ENCODE measurements at places on chromosomes 6 and 20.

DNA sequence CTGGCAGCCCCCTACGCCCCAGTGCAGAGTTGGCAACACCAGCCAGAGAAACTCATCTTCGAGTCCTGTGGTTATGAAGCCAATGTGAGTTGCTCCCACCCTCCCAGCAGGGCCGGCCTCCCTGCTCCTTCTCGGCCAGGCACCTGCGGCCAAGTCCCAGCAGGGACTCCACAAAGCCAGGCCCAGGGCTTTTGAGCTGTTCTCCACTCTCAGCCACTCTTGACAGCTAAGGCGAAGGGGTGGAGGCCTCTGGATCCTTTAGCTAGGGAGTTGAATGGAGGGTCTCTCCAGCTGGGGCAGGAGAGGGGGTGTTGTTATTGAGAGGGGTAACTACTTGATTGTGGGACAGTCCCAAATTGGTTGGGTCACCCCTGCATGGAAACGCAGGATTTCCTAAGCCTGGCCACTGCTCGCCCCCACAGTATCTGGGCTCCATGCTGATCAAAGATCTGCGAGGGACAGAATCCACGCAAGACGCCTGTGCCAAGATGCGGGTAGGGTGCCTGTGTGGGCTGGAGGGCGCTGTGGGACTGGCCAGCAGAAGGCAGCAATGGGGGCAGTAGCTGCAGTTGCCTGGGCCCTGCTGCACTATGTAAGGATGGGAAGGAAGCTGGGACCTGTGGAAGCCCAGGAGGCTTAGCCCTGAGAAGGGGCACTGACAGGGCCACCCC lies 58.3 kb downstream of the TCP11 start:
- no peak overlapping the region for H3K4me3 ChIP-seq
- no peaks in the 10 kb centered on the region for H3K4me1 ChIP-seq
- H3K36me3 ChIP-seq, result peaks cover 35% of the 10 kb centered on the region
- no peaks in the 10 kb centered on the region for H3K27me3 ChIP-seq

- no peak overlapping the region for H3K4me3 ChIP-seq
- peaks cover 16% of the 10 kb centered on the region for H3K4me1 ChIP-seq
- no peak for ATAC-seq
- peaks cover 17% of the 10 kb centered on the region for H3K36me3 ChIP-seq
- no peak overlapping the region for H3K27ac ChIP-seq
Measured at GRCh38 chr6:28841290-28841689, 82.5 kb downstream of the TRIM27 start.

DNA sequence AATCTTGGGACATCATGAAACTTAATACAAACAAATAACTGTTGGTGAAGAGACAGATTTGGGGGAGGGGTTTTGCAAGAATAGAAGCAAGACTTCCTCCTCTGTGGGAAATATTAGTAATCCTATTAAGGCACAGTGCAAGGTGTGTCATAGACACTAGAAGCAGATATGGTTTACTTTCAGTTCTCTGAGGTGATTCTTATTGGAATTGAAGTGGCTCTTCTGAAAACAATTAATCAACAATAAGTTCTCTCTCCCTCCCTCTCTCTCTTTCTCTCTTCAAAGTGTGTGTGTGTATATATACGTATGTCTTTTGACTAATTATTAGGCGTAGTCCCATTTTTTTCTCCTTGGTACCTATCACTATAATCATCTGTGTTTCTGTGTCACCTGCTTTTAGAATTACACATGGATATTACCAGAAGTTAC lies 99.8 kb downstream of the HIVEP2 start:
- H3K27me3 ChIP-seq, result no peaks in the 10 kb centered on the region
- H3K27ac ChIP-seq, result peak overlapping the region; percentile 99
- H3K4me3 ChIP-seq, result peak overlapping the region; percentile 97
- ATAC-seq, result peak; percentile 38
- peaks cover 60% of the 10 kb centered on the region for H3K4me1 ChIP-seq
- H3K36me3 ChIP-seq, result peaks cover 41% of the 10 kb centered on the region

DNA sequence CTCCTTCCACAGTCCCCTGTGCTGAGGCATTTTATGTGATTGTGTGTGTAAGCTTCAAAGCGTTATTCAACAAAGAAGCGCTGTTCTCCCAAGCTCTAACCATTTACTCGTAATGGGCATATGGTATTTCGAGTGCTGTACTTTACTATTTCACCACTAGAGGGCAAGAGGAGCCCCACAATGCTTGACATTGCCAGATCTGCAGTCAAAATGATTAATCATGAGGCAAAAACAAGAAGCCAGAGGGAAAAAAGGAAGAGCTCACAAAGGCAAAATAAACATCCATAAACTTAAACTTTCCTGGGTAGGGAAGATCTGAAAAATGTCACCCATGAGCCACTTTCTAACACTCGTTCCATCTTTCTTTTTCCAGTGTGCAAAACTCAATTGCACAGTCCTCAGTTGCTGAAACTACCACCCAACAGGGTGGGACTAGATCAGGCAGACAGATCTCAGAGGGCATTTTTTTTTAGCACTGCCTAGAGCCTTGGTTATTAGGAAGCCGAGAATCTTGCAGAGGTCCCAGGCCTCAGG lies 215.0 kb upstream of the PLCB4 start:
- no peaks in the 10 kb centered on the region for H3K4me1 ChIP-seq
- ATAC-seq, result peak; percentile 57
- no peaks in the 10 kb centered on the region for H3K36me3 ChIP-seq
- H3K27ac ChIP-seq, result no peak overlapping the region
- H3K4me3 ChIP-seq, result no peak overlapping the region

DNA sequence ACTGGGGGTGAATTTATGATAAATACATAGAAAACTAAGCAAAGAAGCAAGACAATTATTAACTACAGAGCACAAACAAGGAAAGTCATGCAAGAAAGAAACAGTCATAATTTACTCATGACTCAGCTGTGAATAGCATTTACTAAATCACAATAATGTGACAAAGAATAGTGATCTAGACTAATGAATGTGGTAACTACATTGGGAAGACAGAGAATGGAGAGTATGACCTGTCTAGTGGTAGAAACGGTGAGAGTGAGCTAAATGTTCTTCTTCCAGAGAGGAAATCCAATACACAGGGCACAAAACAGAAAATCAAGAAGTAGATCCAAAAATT lies 153.5 kb upstream of the DST start:
- no peak overlapping the region for H3K27ac ChIP-seq
- no peak overlapping the region for H3K4me3 ChIP-seq
- H3K27me3 ChIP-seq, result peaks cover 4% of the 10 kb centered on the region
- ATAC-seq, result peak; percentile 72

DNA sequence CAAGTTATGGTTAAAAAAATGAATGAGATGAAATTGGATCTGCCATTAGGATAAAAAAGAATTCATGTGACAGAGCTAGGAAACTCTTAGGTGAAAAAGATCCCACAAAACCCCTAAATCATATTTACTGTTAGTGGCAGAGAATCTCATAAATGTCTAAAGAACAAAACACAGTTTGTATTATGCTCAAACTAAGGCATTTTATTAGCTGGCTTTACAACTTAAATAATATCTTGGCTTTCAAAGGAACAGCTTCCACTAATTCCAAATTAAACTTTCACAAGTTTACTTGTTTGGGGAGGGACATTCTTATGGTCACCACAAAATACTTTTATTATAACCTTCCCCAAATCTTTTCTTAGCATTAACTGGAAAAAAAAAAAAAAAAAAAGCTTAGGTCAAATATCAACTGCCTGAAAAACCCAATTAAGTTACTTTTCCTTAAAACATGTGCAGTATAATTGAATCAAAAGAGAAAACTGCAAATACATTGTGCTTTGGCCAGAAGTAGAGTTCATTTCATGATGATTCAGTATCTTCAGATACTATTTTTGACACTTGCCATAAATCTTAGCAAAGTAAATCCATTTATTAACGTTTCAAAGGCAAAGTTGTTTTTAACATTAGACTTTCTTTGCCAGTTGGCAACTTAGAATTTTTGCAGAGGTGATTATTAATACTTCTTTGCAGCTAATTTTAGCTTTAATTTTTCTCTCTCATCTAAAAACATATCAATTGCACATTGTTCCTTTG lies 14.7 kb upstream of the ALDH8A1 start:
- no peak for ATAC-seq
- no peaks in the 10 kb centered on the region for H3K27me3 ChIP-seq
- no peaks in the 10 kb centered on the region for H3K4me1 ChIP-seq
- no peak overlapping the region for H3K27ac ChIP-seq
- H3K4me3 ChIP-seq, result no peak overlapping the region

DNA sequence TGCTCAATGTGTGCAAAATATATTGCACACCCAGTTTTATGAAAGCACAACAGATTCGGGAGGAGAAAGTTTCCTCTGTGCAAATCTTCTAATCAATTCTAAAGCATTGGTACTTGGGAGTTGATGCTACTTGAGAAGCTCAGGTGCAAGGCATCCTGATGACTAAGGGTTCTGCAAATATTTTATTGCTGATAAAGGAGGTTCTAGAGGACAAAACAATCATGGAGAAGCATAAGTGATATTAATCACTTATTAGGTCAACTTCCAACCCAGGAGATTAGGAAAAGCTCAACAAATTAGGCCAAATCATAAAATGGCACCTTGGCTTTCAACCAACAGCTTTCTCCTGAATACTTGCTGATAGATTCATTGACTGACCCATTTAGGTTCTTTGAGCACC lies 27.1 kb downstream of the CYP24A1 start:
- H3K27me3 ChIP-seq, result peaks cover 16% of the 10 kb centered on the region
- no peaks in the 10 kb centered on the region for H3K4me1 ChIP-seq
- no peak overlapping the region for H3K4me3 ChIP-seq
- no peak for ATAC-seq

DNA sequence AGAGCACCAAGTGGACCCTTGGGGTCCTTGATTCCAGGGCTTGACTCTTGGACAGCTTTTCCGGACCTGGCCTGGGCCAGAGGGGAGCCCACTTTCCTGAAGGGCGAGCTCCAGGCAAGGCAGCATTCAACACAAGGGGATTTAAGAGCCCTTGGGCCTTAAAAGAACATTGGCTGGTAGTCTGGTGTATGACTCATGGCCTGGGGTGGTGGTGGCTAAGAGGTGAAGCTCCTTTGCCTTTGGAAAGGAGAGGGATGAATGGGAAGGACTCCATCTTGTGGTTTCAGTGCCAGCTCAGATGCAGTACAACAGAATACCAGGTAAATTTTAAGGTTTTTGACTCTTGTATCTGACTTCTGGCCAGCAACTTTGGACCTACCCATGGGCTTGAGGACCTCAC lies 760.7 kb downstream of the GRIK2 start:
- H3K4me1 ChIP-seq, result no peaks in the 10 kb centered on the region
- ATAC-seq, result no peak
- no peaks in the 10 kb centered on the region for H3K36me3 ChIP-seq
- H3K27me3 ChIP-seq, result no peaks in the 10 kb centered on the region
- no peak overlapping the region for H3K27ac ChIP-seq

DNA sequence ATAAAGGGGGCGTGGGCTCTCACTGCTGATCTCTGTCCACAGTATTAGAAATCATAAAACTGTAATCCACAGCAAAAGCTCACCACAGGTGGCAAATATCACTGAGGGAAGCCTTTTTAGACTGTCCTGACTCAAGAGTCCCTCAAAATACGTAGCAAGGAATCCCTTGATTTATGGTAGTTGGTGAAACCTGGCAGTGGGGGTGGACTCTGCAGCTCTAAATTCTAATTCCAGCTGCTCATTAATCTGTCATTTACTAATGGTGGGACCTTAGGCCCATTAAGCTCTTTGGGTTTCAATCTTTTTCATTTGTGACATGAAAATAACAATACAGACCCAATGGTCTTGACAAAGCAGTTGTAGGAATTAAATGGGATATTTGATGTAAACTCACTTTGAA lies 32.3 kb downstream of the GMDS start:
- H3K27ac ChIP-seq, result no peak overlapping the region
- peaks cover 9% of the 10 kb centered on the region for H3K4me1 ChIP-seq
- no peaks in the 10 kb centered on the region for H3K36me3 ChIP-seq
- H3K27me3 ChIP-seq, result no peaks in the 10 kb centered on the region
- no peak for ATAC-seq

- ATAC-seq, result no peak
- peaks cover 4% of the 10 kb centered on the region for H3K4me1 ChIP-seq
- H3K27me3 ChIP-seq, result no peaks in the 10 kb centered on the region
- H3K27ac ChIP-seq, result no peak overlapping the region
- H3K4me3 ChIP-seq, result no peak overlapping the region
Measured at GRCh38 chr6:14147891-14148290, 30.3 kb downstream of the CD83 start.

GRCh38 chr6:31142361-31142761 lies 3.5 kb upstream of the PSORS1C2 start:
- H3K4me3 ChIP-seq, result no peak overlapping the region
- no peaks in the 10 kb centered on the region for H3K27me3 ChIP-seq
- no peak for ATAC-seq
- no peak overlapping the region for H3K27ac ChIP-seq
- H3K36me3 ChIP-seq, result peaks cover 33% of the 10 kb centered on the region

DNA sequence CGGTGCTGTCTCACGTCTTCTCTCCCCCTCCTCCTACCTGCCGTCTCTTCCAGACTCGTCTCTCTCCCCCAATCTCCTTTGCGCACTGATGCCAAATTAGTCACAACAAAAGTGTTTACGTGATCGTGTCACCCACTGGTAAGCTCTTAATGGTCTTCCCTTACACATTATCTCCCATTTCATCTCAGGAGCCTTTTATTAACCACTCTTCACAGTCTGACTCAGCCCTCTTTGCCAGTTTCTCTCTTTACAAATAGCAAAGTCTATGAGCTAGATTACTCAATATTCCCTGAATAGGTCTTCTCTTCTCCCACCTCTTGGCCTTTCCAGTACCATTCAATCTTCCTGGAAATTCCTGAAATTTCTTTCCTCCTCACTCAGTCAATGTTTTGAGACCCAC lies 247.0 kb downstream of the ESR1 start:
- H3K36me3 ChIP-seq, result no peaks in the 10 kb centered on the region
- H3K4me3 ChIP-seq, result no peak overlapping the region
- peak; percentile 58 for ATAC-seq
- no peaks in the 10 kb centered on the region for H3K4me1 ChIP-seq

GRCh38 chr6:132005178-132005577 lies 54.0 kb upstream of the CCN2 start:
- no peaks in the 10 kb centered on the region for H3K4me1 ChIP-seq
- no peaks in the 10 kb centered on the region for H3K36me3 ChIP-seq
- no peak overlapping the region for H3K4me3 ChIP-seq
- ATAC-seq, result no peak
- H3K27ac ChIP-seq, result no peak overlapping the region

- peaks cover 51% of the 10 kb centered on the region for H3K36me3 ChIP-seq
- no peaks in the 10 kb centered on the region for H3K27me3 ChIP-seq
- H3K4me3 ChIP-seq, result no peak overlapping the region
- peak; percentile 97 for ATAC-seq
- peak overlapping the region; percentile 61 for H3K27ac ChIP-seq
Measured at GRCh38 chr20:59207742-59208357, 44.2 kb downstream of the ZNF831 start.

DNA sequence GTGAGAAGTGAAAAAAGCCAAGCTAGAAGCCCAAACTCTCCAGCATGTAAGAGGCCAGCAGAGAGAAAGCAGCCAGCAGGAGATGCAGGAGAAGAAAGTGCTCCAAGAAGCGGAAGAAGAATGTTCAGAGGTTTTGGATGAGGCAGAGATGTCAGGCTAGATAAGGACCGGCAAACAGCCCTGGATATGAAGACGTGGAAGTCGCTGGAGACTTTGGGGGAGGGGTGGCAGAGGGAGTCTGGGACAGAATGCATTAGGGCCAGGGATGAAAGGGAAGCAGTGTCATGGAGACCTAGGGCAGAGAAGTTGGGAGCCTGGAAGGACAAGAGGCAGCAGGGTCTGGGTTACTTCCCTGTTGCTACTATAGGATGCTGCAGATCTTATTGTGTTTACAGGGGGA lies 5.3 kb upstream of the SCUBE3 start:
- no peaks in the 10 kb centered on the region for H3K4me1 ChIP-seq
- no peak overlapping the region for H3K27ac ChIP-seq
- no peak for ATAC-seq
- H3K27me3 ChIP-seq, result peaks cover 64% of the 10 kb centered on the region
- H3K4me3 ChIP-seq, result no peak overlapping the region
- H3K36me3 ChIP-seq, result no peaks in the 10 kb centered on the region

GRCh38 chr6:170152124-170152926 lies 138.6 kb downstream of the DLL1 start:
- ATAC-seq, result no peak
- H3K4me3 ChIP-seq, result no peak overlapping the region
- H3K4me1 ChIP-seq, result peaks cover 11% of the 10 kb centered on the region
